ENCODE measurements at places on chromosomes 3 and 15.
A peak's percentile ranks its signal among the peaks of the same experiment; 100 is the strongest.

- no peak for DNase-seq
Measured at GRCh38 chr3:50221411-50222168, 14.4 kb upstream of the GNAI2 start.

DNA sequence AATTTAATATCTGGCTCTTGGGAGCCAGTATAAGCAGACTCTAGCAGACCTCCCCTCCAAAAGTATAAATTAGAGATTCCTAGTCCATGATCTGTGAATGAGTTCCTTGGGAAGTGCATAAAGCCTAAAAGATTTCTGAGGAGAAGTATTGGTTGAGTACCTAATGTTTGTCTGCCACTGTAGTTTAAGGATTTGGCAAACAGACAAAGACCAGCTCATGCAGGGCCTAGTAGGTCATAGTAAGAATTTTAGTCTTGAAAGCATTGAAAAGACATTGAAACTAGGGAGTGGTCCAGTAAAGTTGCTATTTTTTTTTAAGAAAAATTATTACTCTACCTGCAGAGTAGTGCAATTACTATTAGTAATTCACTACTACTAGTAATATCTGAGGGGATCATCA lies 67.5 kb downstream of the SPRED1 start:
- DNase-seq, result no peak

DNA sequence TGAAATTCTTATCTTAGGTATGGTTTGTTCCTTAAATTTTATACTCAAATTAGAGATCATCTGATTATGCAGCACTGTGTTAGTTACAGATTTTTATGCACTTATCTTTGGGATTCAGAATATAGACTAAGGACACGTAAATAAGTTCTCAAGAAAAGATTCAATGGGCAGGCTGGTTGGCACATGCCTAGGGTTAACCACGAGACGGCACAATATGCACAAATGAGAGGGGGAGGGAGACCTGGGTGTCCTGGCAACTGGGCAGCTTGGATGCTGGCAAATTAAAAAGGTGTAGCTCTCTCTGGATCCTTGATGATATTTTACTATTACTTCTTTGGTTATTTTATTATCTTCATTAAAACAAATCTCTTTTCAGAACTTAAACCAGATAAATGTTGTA lies 672 bp downstream of the AADAC start:
- no peak for DNase-seq

DNA sequence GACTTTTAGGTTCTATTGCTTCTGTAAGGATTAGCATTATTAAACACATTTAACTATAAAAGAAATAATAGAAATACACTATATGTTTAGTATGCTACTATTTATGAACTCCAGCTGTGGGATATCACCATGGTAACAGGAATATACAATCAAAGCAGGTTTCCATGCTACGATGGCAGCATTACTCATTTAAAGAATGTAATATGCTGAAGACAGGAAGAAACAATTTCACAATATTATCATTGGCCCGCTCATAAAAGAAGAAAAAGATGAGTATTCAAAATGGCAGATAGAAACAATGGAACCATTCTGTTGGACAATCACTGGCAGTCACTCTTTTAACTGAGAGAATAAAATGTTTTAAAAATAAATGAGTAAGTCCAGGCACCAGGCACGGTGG lies 153.4 kb downstream of the CBLB start:
- DNase-seq, result no peak

- no peak for DNase-seq
Measured at GRCh38 chr15:58529041-58529440, 97.2 kb downstream of the LIPC start.

DNA sequence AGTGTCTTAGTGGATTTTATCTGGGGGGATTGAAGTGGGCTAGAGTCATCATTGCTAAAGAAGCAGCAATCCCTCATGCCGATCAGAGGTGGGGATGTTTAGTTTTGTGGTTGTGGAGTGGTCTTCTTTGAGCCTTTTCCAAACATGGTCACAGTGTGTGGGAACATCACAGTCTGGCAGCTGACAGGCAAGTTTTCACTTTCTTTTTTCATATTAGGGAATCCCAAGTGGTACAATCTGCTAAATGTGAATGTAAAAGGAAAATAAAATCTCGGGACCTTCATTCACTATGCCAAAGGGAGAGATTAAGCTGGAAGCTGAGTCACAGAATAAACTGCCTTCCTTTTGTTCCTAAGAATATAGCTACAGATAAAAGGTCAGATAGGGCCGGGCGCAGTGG lies 10.4 kb upstream of the CX3CR1 start:
- DNase-seq, result no peak

- DNase-seq, result no peak
Measured at GRCh38 chr15:78229431-78230406, 4.6 kb downstream of the ACSBG1 start.

DNA sequence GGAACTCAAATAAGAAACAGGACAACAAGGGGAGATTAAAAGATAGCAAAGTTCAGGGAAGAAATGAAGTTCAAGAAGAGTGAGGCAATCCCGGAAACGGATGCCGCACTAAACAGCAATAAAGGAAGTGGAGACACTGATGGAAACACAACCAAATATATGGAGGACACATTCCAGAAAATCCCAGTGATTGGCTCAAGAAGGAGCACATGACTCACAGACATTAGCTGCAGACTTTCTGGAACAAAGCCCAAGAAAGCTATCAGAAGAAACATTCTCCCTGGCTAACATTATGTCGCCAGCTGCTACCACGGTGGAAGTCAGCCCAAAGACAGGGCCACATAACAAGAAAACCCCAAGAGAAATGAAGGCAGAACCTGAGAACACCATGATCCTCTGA lies 18.1 kb upstream of the VGLL4 start:
- DNase-seq, result peak; percentile 28

- DNase-seq, result no peak
Measured at GRCh38 chr3:108387063-108387462, 90.7 kb downstream of the HHLA2 start.

GRCh38 chr3:37291275-37291700 lies 116.9 kb upstream of the LRRFIP2 start:
- DNase-seq, result peak; percentile 12

GRCh38 chr15:53434174-53434678 lies 325.2 kb downstream of the WDR72 start:
- no peak for DNase-seq

DNA sequence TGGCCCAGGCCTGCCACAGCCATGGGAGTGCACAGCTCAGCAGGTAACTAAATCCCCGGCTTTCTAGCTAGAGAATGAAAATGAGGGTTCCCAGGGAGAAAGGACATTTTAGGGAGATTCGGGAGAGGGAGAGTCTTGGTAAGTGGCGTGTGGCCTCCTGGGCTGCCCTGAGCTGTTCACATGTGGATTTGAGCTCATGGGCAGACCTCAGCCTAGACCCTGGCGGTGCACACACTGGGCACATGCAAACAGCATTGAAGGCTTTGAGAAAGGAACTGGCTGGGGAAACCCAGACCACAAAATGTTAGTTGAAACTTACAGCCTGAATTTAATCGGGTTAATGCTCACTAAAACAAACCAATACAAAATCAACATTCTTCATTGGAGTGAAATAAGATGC lies 72.4 kb downstream of the TFRC start:
- DNase-seq, result no peak

GRCh38 chr15:49439678-49440395 lies 16.8 kb downstream of the FGF7 start:
- DNase-seq, result no peak

- no peak for DNase-seq
Measured at GRCh38 chr3:113963879-113964278, 16.1 kb downstream of the ZDHHC23 start.

DNA sequence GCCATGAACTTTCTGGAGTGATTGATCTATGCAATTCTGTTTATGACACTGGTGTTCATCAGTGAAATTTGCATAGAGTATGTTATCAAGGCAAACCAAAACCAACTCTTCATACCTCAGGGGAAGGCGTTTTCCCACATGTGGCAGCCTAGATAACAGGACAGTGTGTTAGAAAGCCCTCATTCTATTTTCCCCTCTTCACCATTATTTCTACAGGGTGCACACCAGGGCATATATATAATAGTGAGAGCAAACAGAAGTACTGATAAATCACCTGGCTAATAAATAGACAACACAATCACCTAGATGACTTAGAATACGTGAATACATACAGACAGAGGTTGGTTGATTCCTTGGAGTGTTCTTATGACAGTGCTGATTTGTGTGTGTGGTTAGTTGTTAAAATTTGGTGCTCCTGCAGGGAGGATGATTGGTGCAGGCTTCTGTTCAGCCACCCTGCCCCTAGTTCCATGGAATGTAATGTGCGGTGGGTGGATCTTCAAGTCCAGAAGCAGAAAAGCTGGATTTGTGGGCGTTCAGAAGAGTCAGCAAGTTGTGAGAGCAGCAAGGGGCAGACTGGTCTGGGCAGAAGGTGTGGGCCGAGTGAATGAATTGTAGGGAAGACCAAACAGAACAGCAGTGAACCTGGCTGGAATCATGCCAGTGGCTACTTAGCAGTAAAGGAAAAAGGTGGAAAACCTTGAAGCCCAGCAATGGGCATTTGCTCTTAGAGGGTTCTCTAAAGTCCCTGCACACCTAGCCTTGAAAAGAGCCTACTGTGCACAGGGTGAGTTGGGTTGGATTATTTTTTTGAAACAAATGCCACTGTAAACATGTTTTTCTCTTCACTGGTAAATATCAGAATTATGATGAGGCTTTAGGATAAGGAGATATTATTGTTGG lies 11.7 kb upstream of the RARRES1 start:
- DNase-seq, result no peak

DNA sequence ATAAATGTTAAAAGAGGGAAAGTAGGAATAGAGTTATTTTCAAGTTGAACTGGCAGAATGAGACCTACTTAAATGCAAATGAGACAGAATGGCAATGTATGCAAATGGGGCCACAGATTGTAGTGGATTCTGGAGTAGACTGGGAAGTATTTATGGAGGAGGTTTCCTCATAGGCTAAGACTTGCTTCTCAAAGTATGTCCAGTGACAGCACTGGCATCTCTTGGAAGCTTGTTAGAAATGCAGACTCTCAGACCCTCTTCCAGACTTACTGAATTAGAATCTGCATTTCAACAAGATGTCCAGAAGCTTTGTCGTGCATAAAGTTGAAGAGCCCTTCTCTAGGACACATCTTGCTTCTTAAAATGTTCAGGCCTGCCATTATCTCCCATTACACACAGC lies 67.8 kb upstream of the SNTN start:
- DNase-seq, result no peak

DNA sequence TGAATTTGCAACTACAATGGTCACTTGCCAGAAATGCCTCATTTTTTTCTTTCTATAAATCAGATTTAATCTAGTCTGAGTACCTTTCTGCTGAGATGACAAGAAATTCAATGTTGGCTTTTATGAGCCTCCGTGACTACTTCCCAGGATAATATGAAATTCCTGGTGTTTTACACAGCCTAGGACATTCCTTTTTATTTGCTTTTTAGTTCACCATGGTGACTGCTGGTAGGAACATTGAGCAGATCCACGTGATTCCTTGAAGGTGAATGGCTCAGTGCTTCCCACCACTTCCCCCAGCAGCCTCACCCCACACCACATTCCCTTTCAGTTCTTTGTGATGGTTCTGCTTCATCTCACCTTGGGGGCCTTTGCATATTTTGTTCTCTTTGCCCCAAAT lies 4.3 kb upstream of the NPTN start:
- peak; percentile 49 for DNase-seq

GRCh38 chr15:57112178-57112577 lies 193.7 kb downstream of the TCF12 start:
- no peak for DNase-seq

DNA sequence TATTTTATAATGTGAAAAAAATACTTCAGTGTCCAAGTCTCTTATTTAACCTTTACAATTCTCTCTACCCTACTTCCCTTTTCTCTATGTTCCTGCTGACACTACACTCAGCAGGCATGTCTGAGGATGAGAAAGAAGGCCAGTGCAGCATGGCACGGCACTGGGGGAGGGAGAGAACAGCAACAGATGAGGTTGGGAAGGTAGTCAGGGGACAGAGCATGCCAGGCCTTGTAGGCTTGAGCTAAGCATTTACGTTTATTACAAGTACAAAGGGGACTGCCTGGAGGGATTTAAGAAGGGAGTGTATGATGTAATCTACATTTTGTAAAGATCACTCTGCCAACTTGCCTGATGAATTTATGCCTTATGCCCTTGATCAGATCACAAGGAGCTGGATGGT lies 117.3 kb upstream of the WNT5A start:
- DNase-seq, result no peak

DNA sequence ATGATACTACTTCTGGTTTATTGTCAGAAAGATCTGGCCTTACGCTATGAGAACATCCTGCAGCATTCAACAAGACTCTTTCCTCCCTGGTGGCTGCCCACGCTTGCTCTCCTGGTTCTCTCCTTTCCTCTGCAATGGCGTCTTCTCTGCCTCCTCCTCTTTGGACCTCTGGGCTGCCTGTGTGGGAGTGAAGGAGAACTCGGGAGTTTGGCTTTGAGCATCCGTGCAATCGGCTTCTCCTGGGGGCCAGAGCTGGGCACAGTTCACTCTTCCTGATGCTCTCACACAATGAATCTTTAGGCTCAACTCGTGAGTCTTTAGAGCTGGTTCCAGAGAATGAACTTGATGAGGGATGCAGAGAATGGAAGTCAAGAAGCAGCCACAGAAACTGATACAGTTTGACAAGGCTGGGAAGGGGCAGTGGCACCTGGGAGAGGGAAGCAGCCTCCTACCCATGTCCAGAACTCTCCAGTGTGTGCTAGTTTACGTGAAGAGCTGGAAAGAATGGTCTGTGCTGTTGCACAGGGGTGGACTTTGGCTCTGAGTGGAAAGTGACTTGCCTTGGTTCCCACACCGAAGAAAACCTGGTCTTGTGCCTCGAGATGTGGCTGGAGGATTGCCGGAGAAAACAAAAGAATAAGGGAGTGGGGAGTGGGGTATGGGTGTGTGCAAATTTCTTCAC lies 37.9 kb downstream of the RPLP1 start:
- DNase-seq, result no peak

Measured in ACHN (cell line).